ENCODE measurements at places on chromosomes 4 and X.

DNA sequence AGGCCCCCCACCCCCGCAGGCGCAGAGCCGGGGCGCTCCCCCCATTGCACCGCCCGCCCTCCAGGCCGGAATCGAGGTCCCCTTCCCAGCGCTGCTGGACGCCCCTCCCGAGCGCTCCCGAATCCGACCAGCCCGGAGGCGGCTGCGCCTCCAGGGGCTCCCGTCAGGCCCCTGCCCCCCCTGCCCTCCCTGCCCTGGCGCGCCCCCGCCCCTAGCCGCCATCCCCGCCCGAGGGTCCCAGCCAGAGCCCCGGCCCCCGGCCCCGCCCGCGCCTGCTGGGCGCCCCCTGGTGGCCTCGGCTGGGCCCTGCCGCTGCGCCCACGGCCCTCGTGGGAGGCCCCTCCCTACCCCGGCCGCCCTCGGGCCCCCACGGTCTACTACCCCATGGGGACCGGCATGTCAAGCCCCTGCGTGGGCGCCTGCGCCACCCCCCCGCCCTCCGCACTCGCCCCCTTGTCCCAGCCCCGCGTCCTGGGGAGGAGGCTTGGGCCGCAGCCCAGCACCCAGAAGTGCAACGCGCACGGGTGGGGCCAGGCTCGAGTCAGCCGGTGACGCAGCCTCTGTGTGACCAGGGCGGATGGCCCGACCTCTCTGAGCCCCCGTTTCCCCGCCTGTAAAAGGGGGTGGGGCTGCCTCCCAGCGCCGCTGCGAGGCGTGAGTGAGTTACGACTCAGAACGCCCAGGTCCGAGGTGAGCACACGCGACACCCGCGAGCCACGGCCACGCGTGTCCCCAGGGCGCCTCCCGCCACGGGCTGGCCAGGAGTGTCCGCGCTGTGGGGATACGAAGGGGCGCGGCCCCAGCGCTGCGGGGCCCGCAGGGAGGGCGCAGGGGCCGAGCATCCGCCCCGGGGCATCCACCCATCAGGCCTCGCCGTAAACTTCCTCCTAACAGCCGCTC is 104.9 kb downstream of the FAM53A start:
- DNase-seq, result peak; percentile 66

DNA sequence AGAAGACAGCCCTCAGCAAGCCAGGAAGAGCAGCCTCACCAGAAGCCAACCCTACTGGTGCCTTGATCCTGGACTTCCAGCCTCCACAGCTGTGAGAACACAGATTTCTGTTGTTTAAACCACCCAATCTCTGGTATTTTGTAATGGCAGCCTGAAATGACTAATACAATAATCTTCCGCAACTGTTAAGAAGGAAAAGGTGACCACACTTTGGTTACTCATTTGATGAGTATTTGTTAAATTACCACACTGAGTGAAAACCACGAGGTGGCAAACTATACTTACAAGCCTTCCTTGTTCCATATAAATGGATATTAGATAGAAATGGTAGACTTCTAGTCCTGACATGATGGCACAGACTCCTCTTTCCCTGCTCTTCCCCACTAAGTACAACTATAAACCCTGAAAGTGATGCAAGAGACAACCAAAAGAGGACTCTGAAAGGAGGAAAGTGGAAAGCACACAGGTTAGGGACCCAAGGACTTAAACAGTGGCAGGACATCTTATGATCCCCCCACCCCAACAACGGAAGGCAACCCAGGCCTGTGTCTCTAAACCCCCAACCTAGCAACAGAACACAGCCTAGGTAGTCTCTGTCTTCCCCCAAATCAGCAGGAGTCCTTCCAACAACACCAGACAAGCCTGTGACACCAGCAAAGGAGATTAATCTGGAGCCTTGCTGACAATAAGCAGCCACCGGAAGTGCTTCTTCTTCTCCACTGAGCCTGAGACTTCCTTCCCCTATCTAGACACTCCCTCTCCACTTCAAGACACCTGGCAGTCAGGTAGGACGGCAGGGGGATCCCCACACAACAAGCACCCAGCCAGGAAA is 12.3 kb downstream of the ZNF182 start:
- DNase-seq, result no peak

- DNase-seq, result no peak
These were observed 34.7 kb downstream of the DLG3 start for GRCh38 chrX:70479247-70479921.

DNA sequence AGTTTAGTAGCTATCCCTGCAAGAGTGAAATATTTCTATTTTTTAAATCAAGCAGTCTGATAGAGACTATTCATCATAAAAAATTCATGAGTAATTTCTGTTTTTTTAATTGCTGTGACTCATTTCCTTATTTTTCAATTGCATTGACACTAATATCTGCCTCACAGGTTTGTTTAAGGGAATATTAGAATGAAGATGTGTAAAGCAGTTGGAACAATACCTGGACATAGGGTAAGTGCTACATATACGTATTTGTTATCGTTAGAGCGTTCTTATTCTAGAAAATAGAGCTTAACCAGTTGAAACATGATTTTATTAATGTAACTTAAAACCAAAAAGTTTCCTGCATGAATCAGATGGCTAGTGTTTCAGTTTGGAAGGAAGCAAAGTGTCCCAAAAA is 2211.3 kb downstream of the PCDH7 start:
- DNase-seq, result no peak

GRCh38 chr4:57220734-57221133 is 110.5 kb upstream of the IGFBP7 start:
- no peak for DNase-seq

DNA sequence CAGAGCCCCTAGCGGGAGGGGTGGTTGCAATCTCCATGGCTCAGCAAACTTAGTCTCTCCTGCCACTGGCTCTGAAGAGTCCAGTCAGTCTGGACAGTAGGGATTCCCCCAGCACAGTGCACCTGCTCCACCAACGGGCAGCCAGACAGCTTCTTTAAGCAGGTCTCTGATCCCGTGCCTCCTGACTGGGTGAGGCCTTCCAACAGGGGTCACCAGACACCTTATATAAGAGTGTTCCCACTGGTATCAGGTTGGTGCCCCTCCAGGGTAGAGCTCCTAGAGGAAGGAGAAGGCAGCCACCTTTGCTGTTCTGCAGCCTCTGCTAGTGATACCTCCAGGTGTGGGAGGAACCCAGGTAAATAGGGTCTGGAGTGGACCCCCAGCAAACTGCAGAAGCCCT is 1393.4 kb downstream of the STIM2 start:
- DNase-seq, result no peak

DNA sequence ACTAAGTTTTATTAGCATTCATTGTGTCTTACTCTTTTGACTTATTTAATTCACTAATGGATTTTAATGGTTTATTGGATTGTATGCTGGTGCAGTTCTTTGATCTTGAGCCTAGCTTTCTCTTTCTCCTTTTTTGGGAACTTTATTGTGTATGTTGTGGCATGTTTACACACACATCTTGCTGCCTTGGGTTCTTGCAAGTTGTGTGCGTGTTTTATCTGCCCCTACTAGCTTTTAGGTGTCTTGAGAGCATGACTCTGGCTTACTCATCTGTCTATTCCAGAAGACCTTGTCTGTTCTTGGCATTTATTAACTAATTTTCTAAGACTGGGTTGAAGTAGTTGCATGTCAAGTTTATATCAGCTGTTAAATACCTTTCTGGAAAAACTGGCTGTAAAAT is 2.7 kb downstream of the TMEM165 start:
- DNase-seq, result no peak

GRCh38 chrX:153853180-153853901 is 23.0 kb upstream of the PDZD4 start:
- no peak for DNase-seq

DNA sequence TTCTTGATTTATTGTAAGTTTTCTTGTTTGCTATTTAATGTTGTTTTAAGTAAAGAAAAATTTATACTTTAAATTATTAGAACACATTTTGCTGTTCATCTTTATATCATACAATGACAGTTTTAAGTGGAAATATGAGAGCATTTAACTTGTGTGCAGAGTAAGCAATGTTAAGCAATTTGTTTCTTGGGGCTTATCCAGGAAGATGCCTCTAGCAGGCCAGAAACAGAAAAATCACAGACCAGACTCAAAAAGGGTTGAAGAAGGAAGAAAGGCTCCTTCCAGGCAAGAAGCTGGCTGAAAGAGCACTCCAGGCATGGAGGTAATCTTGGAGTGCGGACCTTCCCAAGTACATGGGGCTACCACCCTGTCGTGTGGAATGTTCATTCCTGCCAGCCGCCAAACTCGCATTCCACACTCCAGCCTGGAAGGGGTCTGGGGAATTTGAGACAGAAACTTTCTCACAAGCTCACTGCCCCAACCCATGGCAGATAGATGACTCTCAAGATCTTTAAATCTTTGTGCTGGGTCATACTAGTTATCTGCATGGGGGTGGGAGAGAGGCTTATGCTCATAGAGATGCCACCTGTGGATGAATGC is 1521.3 kb upstream of the AGA start:
- DNase-seq, result no peak

DNA sequence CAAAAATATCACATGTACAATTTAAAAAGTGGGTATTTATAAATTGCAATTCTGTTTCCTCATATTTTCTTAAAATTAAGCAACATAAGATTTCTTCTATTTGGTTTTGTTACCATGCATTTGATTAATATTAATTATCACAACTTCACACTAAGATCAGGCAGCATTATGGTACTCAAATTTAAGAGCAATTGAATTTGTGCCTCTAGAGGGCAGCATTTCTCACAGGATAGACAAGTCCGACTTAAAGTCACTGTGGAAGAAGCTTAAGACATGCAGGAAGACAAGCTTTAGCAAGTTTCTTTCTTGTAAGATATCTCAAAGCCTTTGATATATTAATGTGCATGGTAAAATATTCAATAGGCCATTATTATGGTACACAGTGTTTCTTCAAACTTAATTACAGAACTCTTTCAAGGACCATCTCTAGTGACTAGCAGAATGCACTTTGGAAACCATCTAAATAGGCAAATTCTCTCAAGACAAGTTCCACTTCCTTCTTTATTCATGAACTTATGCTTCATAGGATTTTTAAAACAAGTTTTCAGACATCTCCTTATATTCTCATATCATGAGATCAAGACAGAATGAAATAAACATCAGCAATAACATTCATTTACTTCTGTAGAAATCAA is 35.0 kb downstream of the FBXW7 start:
- DNase-seq, result no peak

- no peak for DNase-seq
These were observed 31.2 kb downstream of the PJA1 start for GRCh38 chrX:69133921-69134542.

Data from activated naive CD4-positive, alpha-beta T cell treated with anti-CD3 and anti-CD28 coated beads, Interleukin-2, amount 50 U/mL, for 72 hours (primary cell).